ENCODE measurements at places on chromosomes 5 and 9.
A peak's percentile ranks its signal among the peaks of the same experiment; 100 is the strongest.

- DNase-seq = no peak
Measured at GRCh38 chr5:139670369-139671095, 22.4 kb downstream of the CXXC5 start.

GRCh38 chr9:7150153-7150890 lies 392.5 kb downstream of the KDM4C start:
- DNase-seq = peak; percentile 8

DNA sequence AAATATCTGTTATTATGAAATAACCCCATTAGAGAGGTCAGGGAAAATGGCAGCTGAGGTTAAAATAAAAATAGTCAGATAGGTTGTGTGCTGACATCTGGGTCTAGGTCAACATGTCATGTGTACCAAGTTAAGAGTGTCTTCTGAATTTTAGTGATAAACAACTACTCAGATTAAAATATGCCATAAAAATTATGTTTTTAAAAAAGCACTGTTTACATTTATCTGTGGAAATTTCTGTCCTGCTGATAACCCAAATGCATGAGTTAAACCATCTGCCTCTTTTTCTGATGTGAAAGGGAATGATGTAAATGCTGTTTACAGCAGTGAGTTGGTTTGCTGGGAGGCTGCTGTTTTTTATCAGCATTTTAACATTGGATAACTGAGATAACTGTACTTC lies 361.2 kb upstream of the TARS1 start:
- DNase-seq = no peak

DNA sequence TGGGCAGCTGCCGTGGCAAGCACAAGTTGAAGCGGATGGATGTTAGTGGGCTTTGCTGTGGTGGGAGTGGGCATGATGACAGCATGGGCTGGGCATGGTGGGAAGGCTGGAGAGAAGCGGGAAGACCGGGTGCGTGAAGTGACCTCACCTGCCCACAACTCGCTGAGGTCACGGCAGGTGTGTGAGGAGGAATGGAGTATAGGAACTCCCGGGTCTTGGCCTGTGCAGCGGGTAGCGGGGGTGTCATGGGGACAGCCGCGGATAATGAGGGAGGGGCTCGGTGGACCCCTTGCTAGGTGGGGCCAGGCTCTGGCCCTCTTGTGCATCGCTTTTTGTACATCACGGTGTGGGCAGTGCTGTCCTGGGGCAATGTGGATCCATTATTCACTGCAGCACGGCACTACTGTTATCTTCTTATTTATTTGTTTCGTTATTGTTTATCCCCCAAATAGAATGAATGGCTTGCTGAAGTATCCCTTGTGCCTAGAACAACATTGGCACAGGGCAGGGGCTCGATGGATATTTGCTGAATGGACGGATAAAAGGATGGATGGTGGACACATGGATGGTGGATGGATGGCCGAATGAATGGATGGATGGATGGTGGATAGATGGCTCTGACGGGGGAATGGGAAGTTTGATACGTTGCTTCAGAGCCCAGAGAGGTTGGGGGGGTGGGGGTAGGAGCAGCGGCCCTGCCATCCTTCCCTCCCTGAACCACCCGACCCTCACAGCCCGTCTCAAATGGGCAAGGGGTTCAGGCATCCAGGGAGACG lies 14.6 kb downstream of the PROP1 start:
- no peak for DNase-seq

GRCh38 chr5:1050423-1051365 lies 42.1 kb downstream of the NKD2 start:
- no peak for DNase-seq

DNA sequence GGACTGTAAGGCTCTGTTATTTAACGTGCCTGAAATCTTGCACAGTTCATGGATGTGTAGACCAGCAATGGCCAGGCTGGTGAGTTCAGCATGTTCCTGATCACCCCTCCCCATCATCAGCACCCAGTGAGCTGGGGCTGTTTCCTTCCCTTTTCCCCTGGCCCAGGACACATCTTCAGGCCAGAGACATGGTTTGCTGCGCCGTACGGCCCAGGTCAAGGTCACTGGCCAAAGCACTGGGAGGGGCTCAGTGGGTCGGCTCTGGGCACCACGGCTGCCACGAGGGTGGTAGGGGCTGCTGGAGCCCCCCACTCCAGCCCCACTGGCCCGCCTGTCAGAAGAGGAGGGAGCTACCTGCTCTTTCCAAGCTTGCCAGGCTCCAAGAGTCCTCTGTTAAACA lies 55.9 kb downstream of the SEMA4D start:
- no peak for DNase-seq

GRCh38 chr9:135221951-135222631 lies 134.6 kb downstream of the OLFM1 start:
- no peak for DNase-seq

DNA sequence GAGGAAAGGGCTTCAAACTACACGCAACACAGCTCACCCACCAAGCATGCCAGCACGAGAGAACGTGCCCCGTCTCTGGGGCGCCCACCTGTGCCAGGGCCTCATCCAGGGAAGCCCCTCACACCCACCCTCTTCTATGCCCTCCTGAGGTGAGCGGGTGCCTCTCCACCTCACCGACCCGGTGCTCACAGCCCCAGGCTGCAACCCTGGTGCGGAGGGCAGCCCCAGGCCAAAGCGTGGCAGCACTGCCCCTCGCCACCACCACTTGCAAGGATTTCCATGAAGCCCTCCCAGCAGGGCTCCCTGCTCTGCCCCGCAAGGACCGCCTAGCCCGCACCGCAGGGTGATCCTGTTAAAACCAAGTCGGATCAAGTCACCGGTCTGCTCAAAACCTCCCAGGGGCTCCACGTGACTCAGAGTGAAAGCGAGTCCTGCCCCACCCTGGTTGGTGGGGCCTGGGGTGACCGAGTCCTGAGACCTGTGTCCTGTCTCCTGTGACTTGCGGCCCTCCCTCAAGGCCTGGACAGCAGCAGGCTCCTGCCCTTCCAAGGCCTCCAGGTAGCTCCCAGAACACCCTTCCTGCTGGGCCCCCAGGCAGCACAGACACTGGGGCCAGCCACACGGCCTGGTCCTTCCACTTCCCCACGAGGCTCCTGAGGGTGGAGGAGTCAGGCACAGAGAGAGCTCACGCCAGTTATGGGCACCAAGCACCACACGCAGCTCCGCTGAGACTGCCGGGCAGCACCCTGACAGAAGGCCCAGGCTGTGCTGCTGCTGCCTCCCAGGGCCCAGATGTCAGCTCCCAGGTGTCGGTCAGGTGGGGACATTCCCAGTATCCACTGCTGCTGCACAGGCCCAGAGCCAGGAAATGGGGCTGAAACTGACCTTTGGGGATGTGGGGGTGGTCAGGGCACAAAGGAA lies 12.7 kb downstream of the BRD3 start:
- DNase-seq = no peak

DNA sequence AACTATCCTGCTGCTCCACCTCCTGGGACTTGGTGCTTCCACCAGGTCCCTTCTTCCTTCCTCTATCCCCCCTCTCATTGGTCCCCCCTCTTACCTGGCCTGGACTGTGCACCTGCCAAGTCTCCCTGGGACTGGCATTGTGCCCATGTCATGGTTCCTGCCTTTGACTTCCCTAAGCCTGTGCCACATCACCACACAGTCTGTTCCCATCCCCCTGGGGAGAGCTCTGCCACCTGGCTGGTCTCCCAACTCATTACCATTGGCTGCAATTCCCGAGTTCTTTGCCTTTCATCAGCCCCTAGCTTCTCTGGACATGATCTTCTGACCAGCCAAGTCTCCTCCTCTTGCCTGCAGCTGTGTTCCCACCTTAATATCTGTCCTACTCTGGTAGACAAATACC lies 180.3 kb downstream of the SREK1 start:
- no peak for DNase-seq

DNA sequence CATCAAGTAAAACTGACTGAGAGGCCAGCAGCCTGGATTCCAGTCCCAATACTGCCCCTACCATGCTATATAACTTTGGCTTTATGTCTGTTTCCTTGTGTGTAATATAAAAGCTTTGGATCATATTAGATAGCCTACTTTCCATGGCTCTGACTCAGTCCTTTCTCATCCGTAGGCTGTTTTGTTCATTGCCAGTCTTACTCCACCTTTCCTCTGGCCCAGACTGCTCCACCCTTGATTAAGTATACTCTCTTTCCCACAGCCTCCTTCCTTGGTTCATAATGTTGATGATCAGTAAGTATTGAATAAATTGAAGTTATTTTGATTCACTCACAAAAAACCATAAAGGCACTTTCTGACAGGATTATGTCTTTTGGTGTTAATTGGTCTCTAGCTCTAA lies 1.5 kb upstream of the MRPS30 start:
- DNase-seq = no peak

DNA sequence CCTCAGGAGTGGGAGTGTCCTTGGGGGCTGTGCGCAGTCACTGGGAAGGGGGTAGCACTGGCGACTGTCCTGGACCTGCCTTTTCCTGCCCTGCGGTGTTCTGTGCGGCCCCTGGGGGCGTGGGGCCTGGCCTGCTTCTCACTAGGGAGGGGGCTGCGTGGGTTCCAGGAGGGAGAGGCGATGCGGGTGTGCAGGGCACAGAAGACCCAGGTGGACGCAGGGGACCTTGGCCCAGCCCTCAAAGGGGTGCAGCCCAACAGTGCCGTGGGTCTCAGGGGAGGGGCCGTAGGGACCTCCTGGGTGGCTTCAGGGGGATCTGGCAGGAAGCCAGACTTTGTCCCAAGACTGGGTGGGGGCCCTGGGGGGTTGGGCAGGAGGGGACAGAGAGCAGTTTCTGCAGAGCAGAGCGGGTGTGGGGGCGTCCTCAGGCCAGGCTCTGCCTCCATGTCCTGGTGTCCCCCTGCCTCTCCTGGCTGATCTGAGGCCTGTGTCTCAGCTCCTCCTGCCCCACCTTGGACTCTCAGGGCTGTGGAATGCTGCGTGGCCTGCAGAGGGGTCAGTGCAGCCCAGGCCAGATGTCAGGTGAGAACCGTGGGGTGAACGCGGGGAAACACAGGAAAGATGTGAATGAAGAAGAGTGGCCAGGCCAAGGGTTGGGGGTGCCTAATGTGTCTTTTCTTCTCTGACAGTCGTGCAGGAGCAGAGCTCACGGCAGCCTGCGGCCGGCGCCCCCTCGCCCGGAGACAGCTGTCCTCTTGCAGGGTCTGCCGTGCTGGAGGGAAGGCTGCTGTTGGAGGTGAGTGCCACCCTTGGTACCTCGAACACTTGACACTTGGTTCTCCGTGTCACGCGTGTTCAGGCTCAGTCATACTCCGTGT lies 54.6 kb downstream of the AHRR start:
- no peak for DNase-seq

GRCh38 chr9:124855566-124855943 lies 2.3 kb downstream of the WDR38 start:
- no peak for DNase-seq

DNA sequence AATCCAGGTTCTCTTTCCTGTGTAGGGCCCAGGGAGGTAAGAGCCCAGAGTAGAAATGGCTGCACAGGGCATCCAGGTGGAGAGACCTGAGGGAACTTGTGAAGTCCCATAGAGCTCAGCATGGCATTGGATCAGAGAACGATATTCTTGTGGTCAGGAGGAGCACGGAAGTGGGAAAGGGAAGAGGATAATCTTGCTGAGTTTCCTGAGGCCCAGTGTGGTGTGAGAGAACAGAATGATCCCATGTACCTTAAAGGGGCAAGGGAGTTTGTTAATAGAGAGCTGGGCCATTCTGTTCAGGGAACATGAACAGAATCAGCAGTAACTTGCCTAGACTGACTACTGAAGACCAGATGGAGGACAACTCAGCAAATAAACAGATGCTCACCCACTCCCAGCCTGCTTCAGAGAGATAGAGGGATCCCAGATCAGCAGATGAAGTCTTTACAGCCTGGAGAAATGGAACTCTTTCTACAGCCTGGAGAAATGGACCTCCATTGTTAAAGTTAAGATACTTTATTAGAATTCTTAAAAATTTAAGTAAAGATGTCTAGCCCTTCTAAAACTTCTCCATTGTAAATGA lies 119.7 kb upstream of the ELL2 start:
- no peak for DNase-seq

- DNase-seq = no peak
Measured at GRCh38 chr5:179276838-179277395, 68.3 kb downstream of the ADAMTS2 start.

GRCh38 chr5:72107131-72107900 lies at the start of gene MAP1B:
Gene MAP1B, plus strand, starts transcription at chr5:72107475. Its CDS starts 57 bp downstream, at chr5:72107532.
- DNase-seq = no peak

DNA sequence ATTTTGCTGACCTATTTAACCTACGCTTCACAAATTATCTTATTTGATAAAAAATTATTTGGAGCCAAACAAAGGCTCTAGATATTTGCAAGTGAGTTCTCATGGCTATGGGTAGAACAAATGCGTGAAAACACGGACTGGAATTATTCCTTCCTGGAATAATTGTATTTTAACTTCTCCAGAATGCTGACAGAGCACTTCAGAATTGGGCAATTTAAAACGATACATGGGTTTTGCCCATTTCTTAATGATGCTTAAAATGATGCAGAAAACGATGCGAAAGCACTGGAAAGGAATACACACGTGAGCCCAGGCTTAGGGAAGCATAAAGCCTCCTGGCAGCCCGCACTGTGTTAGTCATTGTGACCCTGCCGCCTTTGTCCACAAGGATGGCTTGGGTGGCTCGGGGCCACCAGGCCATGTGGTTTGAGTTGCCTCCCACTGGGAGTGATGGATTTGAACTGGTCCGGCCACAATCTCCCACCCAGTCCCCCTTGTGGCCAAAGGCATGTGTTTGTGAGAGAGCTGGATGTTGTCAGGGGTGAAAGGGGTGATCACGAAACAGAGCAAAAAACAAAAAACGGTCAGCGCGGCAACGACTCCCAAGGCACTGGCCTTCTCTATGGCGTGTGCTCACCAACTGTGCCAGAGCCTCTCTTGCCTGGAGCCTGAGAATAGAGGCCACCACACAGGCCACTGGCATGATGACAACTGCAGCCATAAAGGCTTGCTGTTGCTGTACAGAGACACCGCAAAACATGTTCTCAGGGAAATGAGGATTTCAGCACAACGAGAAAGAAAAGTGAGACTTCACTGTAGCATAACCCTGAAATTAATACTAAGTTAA lies 234.2 kb upstream of the ADAMTS16 start:
- DNase-seq = no peak

GRCh38 chr9:93235300-93235960 lies 51.5 kb downstream of the WNK2 start:
- no peak for DNase-seq

GRCh38 chr5:174999581-174999980 lies 275.2 kb downstream of the MSX2 start:
- DNase-seq = no peak

- DNase-seq = no peak
Measured at GRCh38 chr5:145062280-145063062, 772.7 kb downstream of the PRELID2 start.

- DNase-seq = no peak
Measured at GRCh38 chr9:4742246-4742645, 1.2 kb upstream of the AK3 start.

- DNase-seq = no peak
Measured at GRCh38 chr5:61123145-61123544, 39.1 kb downstream of the SMIM15 start.

GRCh38 chr9:108535526-108535925 lies 320.3 kb downstream of the ACTL7B start:
- DNase-seq = no peak

DNA sequence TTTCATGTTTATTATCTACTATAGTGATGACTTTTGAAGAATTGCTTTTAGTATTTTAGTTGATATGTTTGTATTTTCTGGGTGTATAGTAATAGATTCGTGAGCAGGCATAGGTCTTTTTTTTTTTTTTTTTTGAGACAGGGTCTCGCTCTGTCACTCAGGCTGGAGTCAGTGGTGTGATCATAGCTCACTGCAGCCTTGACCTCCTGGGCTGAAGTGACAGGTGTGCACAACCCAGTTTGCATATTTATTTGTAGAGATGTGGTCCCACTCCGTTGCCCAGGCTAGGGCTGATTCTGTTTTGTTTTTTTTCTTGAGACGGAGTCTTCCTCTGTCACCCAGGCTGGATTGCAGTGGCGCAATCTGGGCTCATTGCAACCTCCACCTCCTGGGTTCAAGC lies 11.9 kb downstream of the ERBIN start:
- no peak for DNase-seq
